Type B pancreatic cell (in vitro differentiated cells): ENCODE measurements at places on chromosomes 11 and 22.

GRCh38 chr11:66891851-66892660 lies 35.2 kb downstream of the LRFN4 start:
- no peak for DNase-seq

- no peak for DNase-seq
These were observed 31.6 kb downstream of the OR10A6 start for GRCh38 chr11:7899418-7899817.

DNA sequence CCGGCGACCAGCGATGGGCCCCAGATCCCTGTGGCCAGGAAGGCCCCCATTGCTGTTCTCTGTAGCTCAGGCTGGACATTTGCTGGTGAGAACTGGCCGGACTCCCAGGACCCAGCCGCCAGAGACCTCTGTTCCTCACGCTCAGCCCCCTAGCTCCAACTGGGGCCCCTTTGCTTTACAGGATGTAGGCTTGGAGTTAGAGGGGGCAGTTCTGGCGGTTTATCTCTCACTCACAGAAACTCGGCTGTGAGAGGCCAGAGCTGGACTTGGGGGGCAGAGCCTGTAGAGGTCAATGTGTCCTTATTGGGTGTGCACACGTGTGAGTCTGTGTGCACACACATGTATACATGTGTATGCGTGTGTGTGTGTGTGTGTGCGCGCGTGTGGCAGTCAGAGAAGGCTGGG lies 502 bp downstream of the SMIM38 start:
- DNase-seq = no peak

- DNase-seq = peak; percentile 24
These were observed 103.5 kb downstream of the ARHGAP8 start for GRCh38 chr22:44855855-44856254.

DNA sequence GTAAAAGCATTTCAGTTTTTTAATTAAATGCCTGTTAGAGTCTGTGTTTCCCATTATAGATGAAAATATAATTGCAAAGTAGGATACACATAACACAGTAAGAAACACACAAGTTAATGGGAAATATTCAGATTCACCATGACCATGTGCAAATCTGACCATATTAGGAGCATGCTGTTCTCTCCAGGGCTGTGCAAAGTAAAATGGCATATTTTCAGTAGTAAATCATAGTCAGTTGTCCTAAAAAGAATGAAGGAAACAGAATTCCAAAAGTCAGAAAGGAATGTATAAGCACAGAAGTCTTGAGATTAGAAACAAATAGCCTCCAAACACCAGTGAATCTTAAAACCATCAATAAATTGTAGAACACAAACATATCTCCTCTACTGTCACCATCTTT lies 44.4 kb downstream of the CNTN5 start:
- DNase-seq = no peak

DNA sequence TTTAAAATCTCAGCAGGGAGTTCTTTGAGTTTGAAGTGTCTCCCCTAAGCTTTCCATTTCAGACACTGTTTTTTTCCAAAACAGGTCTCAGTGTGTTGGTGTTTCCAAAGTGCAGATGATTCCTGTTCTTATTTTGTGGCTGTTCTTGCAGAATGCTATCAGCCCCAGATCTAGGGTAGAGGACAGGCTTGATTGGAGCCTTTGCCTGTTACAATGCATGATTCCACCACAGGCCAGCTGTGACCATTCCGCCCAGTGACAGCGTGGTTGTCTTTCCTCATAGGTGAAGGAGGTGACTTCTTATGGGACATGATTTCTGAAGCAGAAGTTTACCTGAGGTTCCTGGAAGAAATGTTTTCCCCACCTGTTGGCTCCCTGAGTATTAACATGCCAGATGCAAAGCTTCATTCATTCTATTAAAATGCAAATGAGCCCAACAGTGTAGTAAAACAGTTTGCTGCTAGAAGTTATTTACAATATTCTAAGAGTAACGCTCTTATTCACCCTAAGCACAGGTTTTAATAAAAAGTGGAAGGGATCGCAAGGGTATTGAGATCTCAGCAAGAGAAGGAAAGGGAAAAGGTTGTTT lies 36.9 kb upstream of the BIRC3 start:
- DNase-seq = no peak

- no peak for DNase-seq
These were observed 26.6 kb downstream of the RELT start for GRCh38 chr11:73402834-73403185.

GRCh38 chr22:21044931-21045584 lies 688 bp upstream of the LRRC74B start:
- no peak for DNase-seq

- DNase-seq = peak; percentile 27
These were observed 50.7 kb upstream of the ANO1 start for GRCh38 chr11:70027451-70027850.

DNA sequence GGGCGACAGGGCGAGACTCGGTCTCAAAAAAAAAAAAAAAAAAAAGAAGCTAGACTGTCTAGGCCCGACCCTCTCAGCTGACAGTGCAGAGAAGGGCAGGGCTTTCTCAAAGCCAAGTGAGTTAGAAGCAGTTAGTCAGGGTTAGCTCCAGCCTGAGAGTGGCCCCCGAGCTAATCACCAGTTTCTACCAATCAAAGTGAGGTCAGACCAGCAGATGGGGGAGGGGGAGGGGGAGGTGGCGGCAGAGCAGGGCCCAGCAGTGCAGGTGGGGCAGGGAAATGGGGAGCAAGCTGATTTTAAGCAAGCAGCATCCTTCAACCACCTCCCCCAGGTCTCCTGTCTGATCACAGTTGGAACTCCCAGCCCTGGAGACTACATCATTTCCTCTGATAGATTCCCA lies 55.3 kb upstream of the PRR5 start:
- DNase-seq = no peak

- no peak for DNase-seq
These were observed 27.7 kb upstream of the TP53I11 start for GRCh38 chr11:44978274-44978960.

DNA sequence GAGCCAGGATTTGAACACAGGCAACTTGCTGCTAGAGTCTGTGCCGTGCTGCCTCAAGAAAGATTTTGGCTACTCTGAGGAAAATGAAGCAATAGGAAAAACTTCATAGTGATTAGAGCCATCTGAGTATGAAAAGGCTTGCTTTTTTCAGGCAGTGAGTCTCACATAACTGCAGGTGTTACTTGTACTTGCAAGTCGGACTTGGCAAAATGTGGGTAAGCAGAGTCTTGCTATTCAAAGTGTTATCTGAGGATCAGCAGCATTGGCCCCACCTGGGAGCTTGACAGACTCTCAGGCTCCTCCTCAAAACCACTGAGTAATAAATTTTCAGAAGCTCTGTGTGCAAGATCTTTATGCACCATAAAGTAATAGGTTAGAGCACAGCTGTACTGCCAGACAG lies 18.1 kb downstream of the RNF141 start:
- DNase-seq = no peak
